ENCODE measurements at places on chromosomes 13 and 19.

GRCh38 chr13:26967119-26968038, 204.2 kb downstream of the USP12 start:
- DNase-seq, result no peak

DNA sequence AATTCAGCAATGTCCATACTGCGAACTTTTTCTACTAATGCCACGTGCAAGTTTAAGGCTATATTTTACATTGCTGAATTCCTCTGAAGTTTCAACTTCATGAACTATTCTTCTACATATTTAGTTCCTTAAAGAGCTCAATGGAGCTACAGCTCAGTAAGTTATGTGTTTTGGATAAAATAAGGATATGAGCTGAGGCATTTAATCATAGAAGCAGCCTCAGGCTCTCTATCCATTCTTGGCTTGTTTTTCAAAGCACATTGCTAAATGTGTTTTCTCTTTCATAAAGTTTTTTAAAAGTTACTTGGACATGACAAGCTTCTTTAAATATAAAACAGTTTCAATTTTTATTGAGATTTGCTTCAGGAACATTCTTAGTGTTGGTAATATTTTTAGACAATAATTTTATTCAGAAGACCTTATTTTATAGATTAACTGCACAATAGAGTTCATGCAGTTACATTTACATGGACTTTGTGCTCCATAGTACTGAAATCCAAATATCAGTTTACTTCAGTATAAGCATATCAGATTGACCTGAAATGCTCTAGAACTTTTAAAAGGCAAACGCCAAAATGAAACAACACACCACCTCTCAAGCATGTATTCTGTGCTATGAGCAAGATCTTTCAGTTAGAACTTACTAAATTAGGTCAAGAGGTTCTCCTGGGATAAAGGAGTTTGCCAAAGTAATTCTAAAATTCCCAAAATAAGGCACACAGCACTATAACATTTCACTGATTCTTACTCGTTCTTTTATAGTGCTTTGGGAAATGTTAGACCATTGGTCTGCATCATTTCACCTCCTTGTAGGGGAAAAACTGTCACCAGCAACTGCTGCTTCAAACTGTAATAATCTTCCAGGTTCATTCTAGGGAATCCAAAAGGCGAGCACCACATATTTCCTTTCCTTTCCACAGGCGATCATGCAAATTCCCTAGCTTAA, 275.5 kb downstream of the ENOX1 start:
- DNase-seq, result no peak

GRCh38 chr13:95833719-95834118, 156.8 kb downstream of the DNAJC3 start:
- DNase-seq, result peak; percentile 6

- peak; percentile 7 for DNase-seq
Observed at GRCh38 chr13:113625965-113626721, 31.9 kb downstream of the ATP4B start.

GRCh38 chr13:110396913-110397381, 89.9 kb downstream of the COL4A2 start:
- no peak for DNase-seq
